ENCODE measurements at places on chromosomes 2 and 18. TPM values are rescaled to one million over a fixed set of nuclear protein-coding genes. Genes with fewer than 3 reads are reported as not detected.

DNA sequence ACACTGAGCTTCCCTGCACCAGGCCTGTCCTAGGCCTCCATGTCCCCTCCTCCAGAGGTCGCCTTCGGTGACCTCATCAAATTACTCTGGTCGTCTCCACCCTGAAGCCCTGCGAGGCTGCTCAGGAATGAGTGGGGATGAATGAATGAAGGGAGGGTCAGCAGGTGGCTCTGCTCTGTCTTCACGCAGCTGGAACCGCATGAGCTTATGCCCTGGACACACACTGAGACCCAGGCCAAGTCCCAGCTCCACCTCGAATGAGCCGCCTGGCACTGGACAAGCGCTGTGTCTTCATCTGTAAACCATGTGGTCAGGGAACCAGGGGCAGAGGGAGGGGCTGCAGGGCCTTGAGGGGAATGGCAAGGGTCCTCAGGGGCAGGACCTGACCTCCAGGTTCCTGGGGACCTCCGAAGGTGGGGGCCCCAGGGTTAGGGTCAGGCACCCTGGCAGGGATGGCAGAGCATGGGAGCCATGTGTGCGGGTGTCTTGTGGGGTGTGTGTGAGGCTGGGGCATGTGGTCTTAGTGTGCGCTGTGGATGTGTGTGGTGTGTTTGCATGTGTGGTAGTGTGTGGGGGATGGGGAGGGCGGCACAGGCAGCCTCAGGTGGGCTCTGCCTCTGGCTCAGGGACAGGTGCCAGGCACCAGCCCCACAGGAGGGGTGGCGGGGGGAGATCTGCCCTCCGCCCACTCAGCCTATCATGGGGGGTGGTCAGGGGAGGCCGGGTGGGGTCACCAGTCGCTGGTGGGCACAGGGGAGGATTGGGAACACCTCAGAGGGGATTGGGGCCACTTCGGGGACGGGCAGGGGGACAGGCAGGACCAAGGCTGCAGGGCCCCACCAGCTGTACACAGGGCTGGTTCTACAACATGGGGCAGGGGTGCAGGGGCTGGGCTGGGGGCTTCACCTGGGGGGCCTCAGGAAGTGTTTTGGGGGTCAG lies 13.9 kb downstream of the ODC1 start:
- peak; percentile 44 for DNase-seq

DNA sequence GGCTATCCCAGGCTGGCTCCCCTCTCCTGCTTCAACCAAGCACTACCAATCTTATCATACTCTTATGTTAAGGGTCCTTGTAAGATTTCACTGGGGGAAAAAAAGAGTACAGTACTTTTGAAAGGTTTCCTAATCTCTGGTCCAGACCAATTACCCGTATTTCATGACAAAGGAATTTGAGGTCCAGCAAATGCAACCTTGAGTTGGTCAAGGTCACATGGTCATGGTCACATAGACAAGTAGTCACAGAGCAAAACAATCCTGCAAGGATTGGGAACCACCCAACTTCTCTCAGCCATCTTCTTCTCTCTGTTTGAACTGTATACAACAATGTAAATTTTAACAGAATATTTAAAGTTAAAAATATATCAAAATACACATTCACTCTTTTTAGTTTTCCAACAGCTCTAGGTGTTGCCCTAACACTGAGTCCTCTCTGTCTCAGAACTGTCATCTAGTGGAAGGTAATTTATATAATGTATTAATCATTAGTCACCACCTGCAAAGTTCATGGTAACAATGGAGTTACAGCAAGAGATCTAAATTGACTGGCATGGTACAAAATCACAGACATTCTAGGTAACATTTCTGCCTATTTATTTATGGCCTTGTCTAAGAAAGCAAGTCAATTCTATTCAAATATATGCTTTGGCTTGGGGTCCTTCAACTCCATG lies 21.5 kb downstream of the DTNB start:
- no peak for DNase-seq

Gene SCN9A
- total RNA-seq = 2.2 TPM

Gene TMEM247
- not detected for total RNA-seq

Gene DYSF
- 30.0 TPM for total RNA-seq

Gene COL4A4
- 2.1 TPM for total RNA-seq

Gene PPP4R1
- total RNA-seq = 20.1 TPM

Measured in left lobe of liver (tissue), 2 donors.